Stimulated activated CD8-positive, alpha-beta memory T cell treated with anti-CD3 and anti-CD28 coated beads, Interleukin-4, amount 100 ng/mL, for 4 hours (primary cell): ENCODE measurements at places on chromosomes 11 and 22.

GRCh38 chr22:19503367-19503766 is 20.8 kb downstream of the CLDN5 start:
- no peak for DNase-seq

GRCh38 chr11:18243783-18244362 is 4.6 kb downstream of the SAA2 start:
- peak; percentile 18 for DNase-seq

DNA sequence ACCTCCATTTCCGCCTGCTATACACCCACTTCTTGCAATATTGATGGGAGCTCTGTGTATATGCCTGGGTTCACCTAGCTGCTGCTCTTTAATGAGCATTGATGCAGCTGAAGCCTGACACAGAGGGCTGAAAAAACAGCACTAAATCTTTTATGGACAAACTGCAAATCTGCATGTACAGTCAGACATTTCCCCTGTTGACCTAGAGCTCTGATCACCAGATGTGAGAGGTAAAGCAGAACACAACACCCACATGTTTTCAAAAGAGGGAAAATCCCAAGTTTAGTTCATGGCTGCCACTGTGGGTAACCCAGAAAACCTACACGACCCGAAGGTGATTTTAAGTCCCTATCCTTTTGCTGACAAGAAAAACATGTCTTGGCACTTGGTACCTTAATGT is 303.0 kb upstream of the PITPNB start:
- no peak for DNase-seq

DNA sequence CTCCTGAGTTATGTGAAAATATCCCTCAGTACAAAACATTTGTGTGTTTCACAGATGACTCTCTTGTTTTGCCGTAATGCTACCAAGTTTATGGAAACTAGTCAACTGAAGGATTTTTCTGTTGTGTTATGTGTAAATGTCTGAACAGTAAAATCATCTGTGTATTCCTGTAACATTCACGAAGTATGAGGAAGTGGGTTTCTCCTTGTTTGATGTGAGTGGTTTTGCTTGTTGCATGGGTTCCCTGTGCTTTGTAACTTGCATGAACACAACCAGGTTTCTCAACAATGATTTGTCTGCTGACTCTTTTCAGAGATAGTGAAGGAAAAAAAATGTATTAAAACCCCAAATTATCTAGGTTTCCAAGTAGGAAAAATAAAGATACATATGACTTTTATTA is 138.1 kb downstream of the PGR start:
- DNase-seq: no peak
